Stimulated activated CD4-positive, alpha-beta T cell treated with anti-CD3 and anti-CD28 coated beads, Interleukin-15, amount 100 ng/mL, for 1 hour (primary cell): ENCODE measurements at places on chromosomes 16 and 17.

DNA sequence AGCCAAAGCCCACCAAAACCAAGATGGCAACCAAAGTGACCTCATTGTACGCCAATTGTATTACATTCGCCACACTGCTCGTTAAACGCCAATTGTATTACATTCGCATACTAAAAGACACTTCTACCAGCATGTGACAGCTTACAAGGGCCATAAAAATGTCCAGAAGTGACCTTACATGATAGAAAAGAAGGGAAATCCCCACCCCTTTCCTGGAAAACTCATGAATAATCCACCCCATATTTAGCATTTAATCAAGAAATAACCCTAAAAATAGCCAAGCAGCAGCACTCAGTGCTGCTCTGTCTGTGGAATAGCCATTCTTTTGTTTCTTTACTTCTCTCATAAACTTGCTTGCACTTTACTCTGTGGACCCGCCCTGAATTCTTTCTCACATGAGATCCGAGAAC, 25.7 kb downstream of the PSMD7 start:
- DNase-seq: no peak

DNA sequence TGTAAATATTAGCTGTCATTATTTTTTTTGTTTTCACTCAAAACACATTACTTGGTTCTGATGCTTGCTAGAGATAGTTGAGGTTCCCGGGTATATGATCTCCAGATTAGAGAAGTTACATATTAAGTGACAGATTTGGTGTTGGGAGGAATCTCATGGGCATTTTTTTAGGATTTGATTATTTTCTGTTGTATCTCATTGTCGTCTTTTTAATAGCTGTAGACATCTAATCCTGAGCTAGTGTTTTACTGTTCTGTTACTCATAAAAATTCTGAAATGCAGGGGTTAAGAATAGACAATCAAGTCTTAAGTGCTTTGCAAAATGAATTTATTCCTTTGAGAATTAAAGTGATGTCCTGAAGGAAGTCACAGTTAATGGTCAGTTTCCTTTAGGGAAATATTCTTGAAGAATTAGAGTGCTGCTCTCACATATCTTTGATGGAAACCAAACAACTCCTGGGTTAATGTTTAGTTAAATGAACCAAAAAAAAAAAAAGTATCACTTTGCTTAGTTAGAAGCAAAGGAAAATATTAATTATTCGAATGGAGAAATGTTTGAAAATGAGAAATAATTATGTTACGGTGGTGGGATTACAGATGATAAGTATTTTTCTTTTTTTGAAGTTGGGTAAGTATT, 251.7 kb upstream of the CACNG5 start:
- DNase-seq: no peak

DNA sequence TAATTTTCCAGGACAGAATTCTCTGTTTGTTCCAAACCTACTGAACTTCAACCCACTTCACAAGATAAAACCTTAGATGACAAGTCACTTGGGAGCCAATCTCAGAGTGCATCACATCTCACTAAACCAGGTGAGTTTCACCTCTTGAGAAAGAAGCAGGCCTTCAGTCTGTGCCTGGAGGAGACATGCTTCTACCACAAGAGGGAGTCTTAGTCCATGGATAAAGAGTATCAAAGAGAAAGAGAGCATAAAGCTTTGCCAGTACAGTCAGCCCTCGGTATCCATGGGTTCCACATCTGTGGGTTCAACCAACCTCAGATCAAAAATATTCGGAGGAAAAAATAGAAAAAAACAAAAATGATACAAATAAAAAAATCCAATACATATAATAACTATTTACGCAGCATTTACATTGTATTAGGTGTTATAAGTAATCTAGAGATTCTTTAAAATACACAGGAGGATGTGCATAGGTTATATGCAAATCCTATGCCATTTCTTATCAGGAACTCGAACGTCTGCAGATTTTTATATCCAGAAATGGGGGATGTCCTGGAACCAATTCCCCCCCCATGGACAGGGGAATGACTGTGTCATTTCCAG, 37.7 kb downstream of the DUSP14 start:
- no peak for DNase-seq

- DNase-seq: no peak
Measured at GRCh38 chr16:24409045-24409444, 130.3 kb upstream of the RBBP6 start.

DNA sequence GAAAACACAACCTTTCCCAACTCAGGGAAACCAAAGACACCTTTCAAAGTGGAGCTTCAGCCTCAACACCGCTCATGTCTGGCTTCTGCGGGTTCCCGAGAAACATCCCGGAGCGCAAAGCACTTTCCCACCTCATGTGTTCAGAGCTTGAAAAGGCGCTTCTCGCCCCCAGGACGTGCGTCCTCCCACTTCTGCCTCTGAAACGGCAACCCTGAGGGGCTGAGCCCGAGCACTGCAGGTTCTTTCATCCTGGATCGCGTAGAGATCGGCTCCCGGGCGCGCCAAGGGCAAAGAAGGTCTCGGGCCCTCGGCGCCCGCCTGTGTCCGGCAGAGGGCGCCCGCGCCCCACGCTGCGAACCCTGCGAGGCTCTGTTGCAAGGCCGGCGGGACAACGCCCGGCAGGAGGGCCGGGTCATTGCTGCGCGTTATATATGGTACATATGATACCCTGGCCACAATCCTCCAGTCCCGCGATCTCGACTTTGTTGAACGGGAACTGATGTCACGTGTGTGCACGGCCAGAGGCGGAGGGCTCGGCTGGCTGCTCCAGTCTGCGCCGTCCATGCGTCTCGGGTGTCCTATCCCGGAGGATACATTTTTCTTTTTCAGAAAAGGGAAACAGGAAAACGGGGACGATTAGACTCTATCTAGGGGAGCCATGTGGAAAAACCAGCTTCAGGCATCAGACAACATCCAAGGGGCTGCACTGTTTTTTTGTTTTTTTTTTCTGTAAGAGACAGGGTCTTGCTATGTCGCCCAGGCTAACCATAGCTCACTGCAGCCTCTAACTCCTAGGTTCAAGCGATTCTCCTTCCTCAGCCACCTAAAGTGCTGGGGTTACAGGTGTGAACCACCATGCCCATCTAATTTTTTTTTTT, 19.1 kb downstream of the COQ7 start:
- DNase-seq: peak; percentile 75

GRCh38 chr16:2531371-2531695, at the start of gene CEMP1:
CEMP1 (minus strand) TSS chr16:2531408; CDS start chr16:2531073, 335 bp downstream.
- DNase-seq: no peak

GRCh38 chr16:1213796-1214372, 11.2 kb downstream of the TPSG1 start:
- no peak for DNase-seq

DNA sequence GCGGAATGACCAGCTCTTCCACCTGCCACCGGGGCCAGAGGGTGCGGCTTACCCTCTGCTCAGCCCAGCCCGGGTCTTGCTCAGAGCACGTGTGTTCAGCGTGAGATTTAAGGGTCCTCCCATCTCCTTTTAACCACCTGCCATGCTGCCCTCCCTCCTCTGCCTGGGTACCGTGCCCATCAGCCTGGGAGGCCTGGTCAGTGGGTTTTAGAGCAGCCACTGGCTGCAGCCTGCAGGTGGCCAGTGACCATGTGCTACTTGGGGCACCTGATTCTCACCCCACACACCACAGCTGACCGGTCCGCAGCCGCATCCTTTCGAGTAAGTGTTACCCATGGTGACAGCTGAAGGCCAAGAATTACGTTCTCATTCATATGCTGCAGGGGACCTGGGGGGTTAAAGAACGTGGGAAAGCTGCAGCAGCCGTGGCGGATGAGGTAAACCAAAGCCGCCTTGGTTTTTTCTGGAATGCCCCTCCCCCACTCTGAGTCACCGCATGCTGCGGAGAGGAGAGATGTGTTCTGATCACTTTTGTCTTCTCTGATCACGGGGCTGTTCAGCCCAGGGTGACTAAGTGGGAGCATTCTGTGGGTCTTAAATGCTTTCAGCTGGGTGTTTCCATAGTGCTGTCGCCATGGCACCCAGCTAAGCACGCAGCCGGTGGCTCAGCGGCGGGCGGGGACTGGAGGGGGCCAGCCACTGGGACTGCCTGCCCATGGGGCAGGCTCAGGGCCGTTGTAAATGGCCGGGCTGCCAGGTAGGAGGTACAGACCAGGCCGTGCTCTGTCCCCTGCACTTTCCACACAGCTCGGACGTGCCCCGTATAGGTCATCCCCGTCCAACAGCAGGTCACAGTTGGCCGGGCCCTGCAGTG, 59.8 kb downstream of the BAIAP2 start:
- DNase-seq: peak; percentile 66

GRCh38 chr16:50035468-50035992, 10.5 kb downstream of the CNEP1R1 start:
- no peak for DNase-seq

DNA sequence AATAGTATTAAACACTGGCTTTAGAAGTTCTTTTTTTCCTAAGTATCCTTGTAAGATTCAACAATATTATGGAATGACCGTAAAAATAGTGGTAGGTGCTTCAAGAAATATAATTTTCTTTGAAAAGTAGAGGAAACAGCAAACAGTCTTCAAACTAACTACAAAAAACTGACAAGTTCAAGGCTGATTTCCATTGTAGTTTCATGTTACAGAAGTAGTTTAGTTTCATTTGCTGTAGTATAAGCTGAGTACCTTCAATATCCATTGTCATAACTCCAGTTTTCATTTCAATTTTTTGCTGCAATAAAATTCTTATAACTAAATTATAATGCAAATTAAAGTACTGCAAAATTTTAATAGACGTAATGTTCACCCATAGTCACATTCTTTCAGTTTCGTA, 19.3 kb downstream of the PHKB start:
- no peak for DNase-seq

DNA sequence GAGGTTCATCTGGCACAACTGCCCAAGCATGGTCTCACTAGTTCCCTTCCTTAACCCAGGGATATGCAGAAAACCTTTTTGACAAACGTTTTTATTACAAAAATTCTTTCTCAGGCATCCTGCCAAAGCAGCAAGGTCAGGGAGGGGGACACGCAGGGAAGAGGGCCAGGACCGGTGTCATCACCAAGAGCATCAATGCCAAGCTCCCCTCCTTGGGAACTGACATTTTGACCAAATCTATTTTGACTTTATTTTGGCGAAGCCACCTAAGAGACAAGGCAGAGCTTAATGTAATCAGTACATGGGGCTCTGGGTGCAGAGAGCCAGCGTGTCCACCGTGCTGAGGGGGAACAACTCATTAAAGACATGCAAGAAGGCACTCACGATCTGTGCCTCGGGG, 265.2 kb downstream of the CBLN1 start:
- DNase-seq: no peak

DNA sequence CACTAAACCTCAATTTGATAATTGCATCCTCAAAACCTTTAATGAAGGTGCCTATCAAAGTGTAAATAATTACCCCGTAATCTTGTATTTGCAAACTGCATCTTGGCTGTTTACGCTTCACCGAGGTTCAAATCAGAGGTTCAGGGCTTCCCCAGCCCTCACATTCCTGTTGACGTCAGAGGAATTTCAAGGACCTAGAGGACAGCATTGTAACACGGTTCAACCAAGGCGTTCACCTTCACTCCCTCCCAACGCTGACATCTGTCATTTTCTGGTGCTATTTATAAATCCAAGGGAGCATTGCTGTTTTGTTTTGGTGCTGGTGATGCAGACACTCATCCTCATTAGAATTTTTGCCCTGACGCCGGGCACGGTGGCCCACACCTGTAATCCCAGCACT, 691.6 kb upstream of the RBFOX1 start:
- no peak for DNase-seq

DNA sequence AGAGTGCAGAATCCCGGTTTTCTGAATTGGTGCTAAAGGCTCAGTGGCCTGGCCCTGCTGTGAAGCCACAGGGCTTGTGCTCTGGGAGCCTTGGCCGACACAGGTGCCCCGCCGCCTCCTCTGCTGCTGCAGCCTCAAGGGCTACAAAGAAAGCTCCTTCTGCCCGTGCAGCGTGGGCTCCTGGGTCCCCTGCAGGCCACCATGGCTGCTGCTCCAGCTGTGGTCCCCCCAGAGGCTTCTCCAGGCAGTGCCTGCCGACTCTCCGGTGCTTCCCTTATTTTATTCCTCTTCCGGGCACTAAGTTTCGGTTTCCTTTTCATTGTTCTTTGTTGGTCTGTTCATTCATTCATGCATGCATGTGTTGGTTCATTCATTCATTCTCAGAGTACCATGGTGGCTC, 53.1 kb downstream of the CMIP start:
- DNase-seq: no peak

- DNase-seq: no peak
Measured at GRCh38 chr17:75814021-75814395, 29.4 kb downstream of the UNK start.

- DNase-seq: no peak
Measured at GRCh38 chr16:1167276-1168107, 14.6 kb downstream of the CACNA1H start.

DNA sequence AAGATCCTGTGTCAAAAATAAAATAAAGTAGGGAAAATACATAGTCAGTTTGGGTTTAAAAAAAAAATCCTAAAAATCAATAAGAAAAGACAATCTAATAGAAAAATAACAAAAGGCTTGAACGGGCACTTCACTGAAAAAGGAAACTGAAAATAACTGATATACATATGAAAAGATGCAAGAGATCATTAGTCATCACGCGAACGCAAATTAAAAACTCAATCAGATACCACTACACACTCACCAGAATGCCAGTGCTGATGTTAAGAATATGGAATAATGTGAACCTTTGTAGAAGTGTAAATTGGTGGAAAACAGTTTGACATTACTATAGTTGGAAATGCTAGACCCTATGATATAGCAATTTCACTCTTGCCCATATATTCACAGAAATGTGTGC, 14.6 kb downstream of the GNGT2 start:
- DNase-seq: no peak

GRCh38 chr17:81884968-81885367, 6.4 kb downstream of the ALYREF start:
- DNase-seq: no peak

- DNase-seq: no peak
Measured at GRCh38 chr17:83186751-83187421, 107.5 kb downstream of the METRNL start.

- no peak for DNase-seq
Measured at GRCh38 chr17:71790791-71791190, 330.0 kb upstream of the SOX9 start.

DNA sequence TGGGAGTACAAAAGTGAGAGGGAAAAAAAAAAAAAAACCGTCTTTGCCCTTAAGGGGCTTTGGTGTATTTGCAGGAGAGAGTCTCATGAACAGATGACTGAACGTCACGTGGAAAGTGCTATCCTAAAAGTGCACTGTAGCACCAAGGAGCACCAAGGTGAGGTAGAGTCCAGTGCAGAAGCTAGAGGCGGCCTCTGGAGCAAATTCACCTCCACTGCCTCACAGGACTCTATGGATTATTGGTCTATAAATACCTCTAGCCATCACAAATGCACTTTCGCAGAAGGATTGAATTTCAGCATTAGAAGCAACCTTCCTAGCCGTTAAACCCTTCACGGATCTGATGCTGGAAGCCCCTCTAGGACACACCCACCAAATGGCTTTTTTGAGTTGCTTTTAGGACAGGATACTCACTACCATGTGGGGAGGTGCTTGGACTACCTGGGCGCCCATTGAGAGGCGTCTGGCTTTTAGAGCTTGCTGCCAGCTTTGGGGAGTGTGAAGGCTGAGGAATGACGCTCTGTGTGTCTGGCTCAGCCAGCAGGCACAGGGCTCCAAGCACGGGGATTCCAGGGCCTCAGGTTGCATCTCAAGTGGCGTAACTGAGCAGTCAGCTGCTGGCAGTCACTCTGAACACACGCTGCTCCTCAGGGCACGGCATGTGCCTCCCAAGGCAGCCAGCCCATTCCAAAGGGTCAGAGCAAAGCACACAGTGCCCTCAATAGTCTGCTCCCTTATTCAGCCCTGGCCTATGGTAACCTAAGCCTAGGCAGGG, 52.7 kb downstream of the CDRT4 start:
- no peak for DNase-seq

GRCh38 chr17:27973258-27974044, 69.0 kb upstream of the NLK start:
- no peak for DNase-seq
